Muscle of arm (tissue), 14 donors: ENCODE measurements at places on chromosomes 16 and 17. TPM values are rescaled to one million over a fixed set of nuclear protein-coding genes. Genes with fewer than 3 reads are reported as not detected.

Gene TK2
- 19.2 TPM for polyA plus RNA-seq

Gene TMEM92
- polyA plus RNA-seq, result 1.9 TPM

Gene RGS9
- polyA plus RNA-seq, result not detected

Gene CANT1
- polyA plus RNA-seq, result 26.8 TPM

GRCh38 chr16:49987381-49987780, 37.6 kb upstream of the CNEP1R1 start:
- DNase-seq, result no peak
